ENCODE measurements at places on chromosomes 11 and 22. TPM values are rescaled to one million over a fixed set of nuclear protein-coding genes. Genes with fewer than 3 reads are reported as not detected.

GRCh38 chr11:13141731-13142709 lies 132.9 kb downstream of the RASSF10 start:
- no peak for DNase-seq

- DNase-seq = no peak
Observed at GRCh38 chr11:2308713-2309112, 6.9 kb downstream of the TSPAN32 start.

Gene BIK
- 0.49 TPM for total RNA-seq

GRCh38 chr22:45612940-45613339 lies 58.7 kb upstream of the ATXN10 start:
- DNase-seq = no peak

Gene TPH1
- total RNA-seq = 1.0 TPM

Gene OR8K1
- not detected for total RNA-seq

GRCh38 chr11:95345651-95346050 lies 114.6 kb upstream of the SESN3 start:
- DNase-seq = no peak

Gene MTA2
- 37.9 TPM for total RNA-seq

DNA sequence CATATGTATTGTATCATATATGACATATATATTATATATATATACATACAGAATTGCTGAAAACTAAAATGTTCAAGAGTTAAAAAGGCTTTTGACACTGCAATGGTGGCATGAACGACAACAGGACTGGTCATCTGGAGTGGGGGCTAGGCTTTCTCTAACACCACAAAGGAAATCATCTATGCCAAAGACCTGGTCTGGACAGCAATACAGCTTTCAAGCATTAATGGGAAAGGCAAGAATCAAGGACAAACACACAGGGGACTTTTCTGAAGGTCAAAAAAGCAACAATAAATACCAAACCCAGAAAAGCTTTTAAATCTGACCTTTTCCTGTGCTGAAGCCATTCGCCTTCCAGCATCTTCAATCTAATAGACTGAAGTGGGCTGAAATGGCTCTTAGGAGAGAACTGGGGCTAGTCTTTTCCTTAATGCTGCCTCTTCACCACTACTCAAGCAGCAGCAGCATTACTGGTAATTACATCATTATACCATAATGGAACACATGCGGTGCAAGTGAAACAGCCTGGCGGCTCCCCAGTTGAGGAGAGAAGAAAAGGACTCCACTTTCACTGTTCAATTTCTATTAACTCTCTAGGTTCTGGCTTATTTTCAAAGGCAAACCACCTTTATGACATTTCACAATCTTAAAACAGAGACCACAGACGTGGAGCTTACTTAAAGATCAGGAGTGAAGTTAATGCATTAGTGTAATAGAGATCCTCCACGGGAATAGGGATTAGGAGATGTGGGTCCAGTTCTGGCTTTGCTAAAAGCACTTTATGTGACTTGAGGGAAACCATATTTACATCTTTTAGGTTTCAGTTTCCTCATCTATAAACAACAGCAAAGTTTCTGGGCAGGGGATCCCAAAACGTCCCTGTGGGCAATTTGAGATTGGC lies 63.0 kb downstream of the GAB2 start:
- DNase-seq = no peak

Gene TMA7B
- not detected for total RNA-seq

Gene TRIM48
- total RNA-seq = not detected

Gene GLYATL1
- total RNA-seq = not detected

Gene OR4S1
- total RNA-seq = not detected

DNA sequence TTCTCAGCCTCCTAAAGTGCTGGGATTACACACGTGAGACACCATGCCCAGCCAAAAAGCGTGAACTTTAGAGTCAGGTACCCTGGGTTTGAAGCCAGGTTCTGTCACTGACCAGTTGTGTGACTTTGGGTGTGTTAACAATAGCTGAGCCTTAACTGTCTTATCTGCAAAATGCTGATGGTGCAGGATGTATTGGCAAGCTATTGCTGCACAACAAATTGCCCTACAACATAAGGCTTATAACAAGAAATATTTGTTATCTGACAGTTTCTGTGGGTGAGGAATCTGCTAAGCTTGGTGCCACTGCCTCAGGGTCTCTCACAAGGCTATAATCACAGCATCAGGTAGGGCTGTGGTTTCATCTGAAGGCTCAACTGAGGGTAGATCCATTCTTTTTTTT lies 21.9 kb downstream of the SYNGR1 start:
- DNase-seq = no peak

Gene ELFN2
- total RNA-seq = 0.76 TPM

Gene MEN1
- total RNA-seq = 26.2 TPM

Measured in uterus (tissue), 4 donors.